ENCODE measurements at places on chromosomes 12 and 14.

GRCh38 chr12:94684416-94685142 is 34.2 kb upstream of the TMCC3 start:
- no peak for DNase-seq

DNA sequence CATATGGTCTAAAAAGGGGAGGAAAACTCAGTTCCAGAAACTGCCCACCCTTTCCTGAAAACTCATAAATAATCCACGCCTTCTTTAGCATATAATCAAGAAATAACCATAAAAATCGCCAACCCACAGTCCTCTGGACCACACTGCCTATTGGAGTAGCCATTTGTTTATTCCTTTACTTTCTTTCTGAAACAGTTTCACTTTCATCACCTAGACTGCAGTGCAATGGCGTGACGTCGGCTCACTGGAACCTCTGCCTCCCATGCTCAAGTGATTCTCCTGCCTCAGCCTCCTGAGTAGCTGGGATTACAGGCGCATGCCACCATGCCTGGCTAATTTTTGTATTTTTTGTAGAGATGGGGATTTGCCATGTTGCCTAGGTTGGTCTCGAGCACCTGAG is 44.2 kb downstream of the CLMN start:
- DNase-seq: no peak

DNA sequence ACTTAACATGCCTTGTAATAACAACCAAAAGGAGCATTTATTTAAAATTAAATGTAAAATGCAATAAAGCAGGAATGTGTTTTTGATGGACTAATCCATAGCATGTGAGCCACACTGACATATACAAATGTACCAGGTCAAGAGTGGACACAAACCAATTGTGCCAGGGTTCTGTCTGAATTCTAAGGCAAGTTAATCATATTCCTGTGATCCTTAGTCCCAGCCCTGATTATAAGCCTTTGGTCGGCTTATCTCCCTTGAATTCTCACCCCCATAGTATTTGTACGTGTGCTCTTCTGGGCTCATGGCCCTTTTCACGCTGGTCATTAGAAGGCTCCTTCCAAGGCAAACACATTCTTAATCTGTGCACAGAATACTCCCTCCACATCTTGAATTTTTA is 10.6 kb upstream of the SRSF5 start:
- DNase-seq: no peak

- no peak for DNase-seq
Observed at GRCh38 chr14:104149278-104149595, 10.8 kb downstream of the KIF26A start.

GRCh38 chr12:103560604-103561101 is 26.4 kb upstream of the STAB2 start:
- DNase-seq: peak; percentile 99

DNA sequence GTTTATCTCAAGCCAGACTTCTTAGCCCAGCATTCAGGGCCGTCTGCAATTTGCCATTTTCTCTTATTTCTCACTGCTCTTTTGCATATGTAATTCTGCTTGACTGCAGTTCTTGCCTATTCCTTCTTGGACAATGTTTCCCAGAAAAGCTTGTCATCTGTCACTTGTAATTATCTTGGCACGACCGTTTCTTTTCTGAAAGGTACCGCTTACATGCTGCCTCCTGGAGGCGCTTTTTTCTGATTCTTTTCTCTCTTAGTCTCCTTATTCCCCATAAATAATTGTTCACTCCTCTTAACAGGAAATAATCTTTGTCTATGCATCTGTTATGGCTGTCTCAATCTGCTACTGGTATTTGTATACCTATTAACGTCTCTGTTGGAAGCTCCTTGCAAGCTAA is 1.2 kb upstream of the ALDH1L2 start:
- no peak for DNase-seq

DNA sequence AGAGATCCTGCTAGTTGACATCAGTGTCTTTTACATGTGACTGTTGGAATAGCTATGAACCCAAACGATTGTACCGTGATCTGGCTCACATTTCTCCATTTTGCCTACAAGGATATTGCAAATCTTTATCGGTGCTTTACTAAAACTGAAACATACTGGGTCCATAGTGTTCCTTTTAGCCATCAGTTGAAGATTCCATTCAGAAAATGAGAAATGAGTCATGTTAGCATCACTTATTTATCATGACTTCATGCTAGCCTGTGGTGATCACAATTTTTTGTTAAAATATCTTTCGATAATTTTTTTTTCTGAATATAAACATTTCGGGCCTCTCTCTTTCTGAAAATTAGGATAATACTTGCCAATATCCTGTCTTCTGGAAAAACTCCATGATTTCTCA is 210.3 kb downstream of the EGLN3 start:
- DNase-seq: peak; percentile 31

- DNase-seq: no peak
Observed at GRCh38 chr14:31941487-31941886, 135.6 kb upstream of the ARHGAP5 start.

DNA sequence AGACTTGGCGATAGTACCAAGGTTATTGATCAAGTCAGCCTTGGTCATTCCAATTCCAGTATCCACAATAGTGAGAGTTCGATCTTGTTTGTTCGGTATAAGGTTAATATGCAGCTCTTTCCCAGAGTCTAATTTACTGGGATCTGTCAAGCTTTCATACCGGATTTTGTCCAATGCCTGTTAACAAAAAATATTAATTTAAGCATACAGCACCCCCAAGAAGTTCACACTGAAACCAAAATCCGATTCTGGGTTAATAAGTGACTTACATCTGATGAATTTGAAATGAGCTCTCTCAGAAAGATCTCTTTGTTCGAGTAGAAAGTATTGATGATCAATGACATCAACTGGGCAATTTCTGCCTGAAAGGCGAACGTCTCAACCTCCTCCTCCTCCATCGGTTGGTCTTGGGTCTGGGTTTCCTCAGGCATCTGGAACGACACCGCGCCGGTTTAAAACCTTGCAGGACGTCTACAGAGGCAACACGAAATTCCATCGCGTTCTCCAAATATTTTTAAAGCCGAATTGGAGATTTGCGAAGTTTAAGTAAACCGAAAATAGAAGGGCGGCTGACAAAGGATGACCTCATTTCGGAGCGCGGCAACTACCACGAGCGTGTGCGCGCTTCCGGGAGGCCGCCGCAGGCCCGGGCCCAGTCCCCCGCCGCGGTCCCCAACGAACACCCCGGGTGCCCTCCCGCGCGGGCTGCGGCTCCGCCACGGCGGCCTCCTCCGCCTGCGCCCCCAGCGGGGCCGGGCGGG is 716 bp downstream of the HSP90AA1 start:
- peak; percentile 64 for DNase-seq

DNA sequence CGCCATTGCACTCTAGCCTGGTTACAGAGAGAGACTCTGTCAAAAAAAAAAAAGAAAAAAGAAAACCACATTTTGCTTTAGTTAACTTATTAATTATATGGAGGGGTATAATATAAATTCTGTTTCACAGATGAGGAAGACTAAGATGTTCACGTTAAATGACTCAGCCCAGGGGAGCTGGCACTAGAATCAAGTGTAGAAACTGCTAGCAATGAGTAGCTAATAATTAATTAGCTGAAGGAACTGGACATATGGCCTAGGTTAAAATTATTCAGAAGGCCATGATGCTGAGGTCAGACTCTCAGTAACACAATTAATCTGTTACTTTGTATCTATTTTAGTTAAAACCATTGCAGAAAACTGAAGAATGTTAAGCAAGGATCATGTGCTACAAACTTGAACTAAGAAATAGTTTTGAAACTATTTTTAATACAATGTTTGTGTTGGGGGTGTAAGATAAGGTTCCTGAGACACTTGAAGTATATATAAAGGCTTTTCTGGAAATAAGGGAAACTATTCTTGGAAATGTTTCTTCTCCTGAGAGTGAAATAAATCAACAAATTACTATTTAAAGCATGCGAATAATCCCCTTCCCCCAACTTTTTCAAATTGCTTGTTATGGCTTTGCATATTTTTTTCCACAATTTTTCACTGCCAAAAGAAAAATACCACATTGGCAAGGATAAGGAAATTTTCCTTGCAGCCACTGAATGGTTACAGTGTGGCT is 589.3 kb downstream of the SOX5 start:
- DNase-seq: no peak

DNA sequence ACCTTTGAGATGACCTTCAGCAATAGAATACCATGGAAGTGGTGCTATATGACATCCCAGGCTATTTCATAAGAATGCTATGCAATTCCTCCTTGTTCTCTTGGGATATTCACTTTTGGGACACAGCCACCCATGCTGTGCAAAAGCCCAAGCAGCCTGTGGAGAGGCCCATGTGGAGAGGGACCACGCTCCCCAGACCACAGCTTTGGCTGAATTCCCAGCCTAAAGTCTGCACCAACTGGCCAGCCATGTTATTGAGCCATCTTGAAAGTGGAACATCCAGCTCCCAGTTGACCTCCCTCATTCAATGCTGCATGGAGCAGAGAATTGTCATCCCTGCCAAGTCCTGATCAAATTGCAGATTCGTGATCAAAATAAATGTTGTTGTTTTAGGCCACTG is 275.1 kb downstream of the SUDS3 start:
- DNase-seq: no peak

GRCh38 chr12:52686063-52686462 is 5.9 kb upstream of the KRT1 start:
- no peak for DNase-seq

DNA sequence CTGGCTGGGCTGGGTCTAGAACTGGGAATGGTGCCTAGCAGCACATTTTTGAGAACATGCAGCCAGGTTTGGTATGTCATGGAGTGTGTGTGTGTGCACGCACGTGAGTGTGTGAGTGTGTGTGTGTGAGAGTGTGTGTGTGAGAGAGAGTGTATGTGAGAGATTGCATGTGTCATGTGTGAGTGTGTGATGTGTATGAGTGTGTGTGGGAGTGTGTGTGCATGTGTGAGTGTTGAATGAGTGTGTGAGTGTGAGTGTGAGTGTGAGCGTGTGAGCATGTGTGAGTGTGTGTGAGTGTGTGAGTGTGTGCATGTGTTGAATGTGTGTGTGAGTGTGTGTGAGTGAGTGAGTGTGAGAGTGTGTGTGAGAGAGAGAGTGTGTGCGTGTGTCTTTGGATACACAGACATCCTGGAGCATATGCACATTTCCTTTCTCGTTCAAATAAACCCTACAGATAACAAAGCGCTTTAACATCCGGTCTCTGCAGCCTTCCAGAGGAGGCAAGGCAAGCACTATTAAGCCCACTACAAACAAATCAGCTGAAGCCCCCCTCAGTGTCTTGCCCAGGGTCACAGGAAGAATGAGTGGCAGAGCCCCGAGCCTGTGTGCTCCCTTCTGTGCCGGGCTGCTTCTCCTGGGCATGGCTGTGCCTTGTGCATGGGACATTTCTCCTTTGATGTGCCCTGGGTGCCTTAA is 108.7 kb upstream of the ETV6 start:
- no peak for DNase-seq

- peak; percentile 56 for DNase-seq
Observed at GRCh38 chr14:95518045-95518751, 1.7 kb upstream of the SYNE3 start.

DNA sequence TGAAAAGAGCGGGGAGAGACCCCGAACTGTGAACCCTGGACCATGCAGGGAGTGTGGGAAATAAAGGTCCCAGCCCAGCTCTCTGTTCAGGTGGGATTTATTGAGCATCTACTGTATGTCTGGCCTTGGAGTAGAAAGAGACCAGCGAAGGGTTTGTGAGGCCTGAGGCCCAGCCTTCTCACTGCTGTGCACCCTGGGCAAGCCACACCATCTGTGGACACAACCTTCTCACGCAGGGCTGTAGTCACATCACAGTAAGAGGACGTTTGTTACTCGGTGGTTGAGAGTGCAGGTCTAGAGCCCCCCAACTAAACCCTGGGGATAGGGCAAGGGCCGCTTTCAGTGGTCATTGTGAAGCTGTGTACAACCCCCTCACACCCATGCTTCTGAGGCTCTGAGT is 18.2 kb downstream of the FAM222A start:
- no peak for DNase-seq

DNA sequence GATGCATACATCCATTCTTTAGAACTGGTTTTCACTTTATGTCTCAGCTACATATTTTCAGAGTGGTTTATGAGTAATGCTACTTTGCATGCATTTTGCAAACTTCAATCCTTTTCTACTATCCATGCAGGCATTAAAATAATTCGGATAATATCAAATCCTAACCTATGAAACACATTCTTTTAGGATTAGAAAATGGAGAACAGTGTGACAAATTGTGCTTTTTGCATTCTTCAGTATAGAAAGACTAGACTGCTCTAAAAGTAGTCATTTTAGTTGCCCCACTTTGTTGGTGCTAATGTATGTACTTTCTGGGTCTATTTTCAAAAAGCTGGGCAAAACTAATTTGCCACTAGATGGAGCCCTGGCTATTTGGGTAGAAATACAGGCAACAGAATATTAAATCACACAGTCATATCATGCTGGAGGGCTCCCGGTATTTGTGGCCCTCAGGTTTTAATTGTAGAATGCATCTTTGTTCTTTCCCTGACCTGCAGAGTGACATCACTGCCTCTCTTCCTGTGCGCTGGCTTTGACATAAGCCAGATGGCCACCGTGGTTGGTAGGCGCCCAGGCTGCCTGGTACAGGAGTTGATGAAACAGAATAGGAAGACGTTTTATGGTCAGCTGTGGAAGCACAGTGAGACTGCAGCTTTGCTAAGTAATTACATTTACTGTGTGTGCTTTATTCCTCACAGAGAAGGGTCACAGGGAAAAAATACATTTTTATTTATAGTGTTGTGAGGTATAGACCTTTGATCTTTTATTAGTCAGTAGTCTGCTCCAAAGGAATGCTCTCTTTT is 28.1 kb downstream of the MSRB3 start:
- peak; percentile 76 for DNase-seq

- peak; percentile 25 for DNase-seq
Observed at GRCh38 chr14:98937712-98938505, 334.1 kb downstream of the BCL11B start.

GRCh38 chr12:13173012-13173932 is 23.3 kb upstream of the EMP1 start:
- peak; percentile 98 for DNase-seq

- no peak for DNase-seq
Observed at GRCh38 chr14:103502877-103503276, 19.8 kb downstream of the CKB start.

DNA sequence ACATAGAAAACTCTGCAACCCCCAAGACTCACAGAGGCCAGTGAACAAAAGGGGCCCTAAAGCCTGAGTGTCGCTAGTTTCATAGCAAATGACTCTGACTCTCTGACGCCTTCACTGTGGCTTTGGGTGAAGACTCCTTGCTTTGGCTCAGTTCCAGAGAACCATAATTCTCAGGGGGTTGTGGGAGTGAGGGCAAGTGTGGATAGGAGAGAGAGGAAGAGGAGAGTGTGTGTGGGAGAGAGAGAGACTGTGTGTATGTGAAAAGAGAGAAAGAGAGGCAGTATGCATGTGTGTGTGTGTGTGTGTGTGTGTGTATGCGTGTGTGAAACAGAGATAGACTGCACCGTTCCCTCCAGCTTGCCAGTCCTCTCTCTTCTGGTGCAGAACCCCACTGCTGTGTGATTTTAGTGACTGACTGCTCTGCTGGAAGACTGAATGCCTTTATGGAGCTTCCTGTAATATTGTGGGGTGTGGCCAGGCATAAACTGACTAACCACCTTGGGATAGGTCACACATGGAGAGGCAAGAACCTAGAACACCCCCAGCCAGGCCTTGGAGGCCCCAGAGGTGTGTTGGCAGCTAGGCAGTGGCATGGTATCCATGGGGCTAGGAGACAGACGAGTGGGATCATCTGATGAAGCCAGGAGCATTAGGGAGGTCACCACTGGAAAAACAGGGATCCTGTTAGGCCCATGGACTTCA is 45.9 kb upstream of the STXBP6 start:
- peak; percentile 24 for DNase-seq

Data from fibroblast of skin of right biceps (primary cell).